ENCODE measurements at places on chromosomes 6 and 20.

- DNase-seq, result no peak
These were observed 218.2 kb downstream of the C6orf118 start for GRCh38 chr6:165091121-165091785.

DNA sequence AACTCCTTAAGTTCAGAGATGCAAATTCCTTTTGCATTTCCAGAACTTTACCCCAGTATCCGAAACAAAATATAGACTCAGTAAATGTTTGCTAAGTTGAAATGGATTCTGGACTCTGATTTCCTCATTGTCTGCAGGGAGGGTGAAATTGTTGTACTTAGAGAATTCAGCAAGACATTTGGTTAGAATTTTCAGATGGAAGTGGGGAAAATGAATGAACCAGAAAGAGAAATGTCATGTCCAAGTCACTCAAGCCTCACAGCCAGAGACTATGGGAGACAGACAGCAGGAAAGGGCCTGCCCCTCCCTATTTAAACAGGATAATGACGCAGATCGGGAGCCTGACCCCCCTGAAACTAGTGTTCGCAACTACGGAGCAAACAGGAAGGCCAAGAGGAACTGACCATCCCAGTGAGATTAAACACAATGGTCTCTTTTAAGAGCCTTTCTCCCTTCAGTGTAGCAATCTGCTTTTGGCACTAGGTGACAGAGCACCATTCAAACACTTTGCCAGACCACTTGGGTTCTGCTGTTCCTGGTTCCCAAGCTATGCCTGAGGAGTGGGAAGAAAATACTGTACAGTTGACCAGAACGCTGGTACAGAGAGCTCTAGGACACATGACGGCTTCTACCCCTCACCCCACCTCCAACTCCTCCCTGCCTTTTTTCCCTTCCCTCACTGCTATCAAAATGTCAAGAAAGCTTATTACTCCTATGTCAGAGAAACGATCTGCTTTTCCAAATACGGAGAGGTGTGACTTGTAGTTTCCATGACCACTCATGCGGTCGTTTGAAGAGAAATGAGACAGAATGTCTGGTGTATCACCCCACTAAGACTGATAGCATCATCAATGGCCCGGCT, 13.7 kb downstream of the NEDD9 start:
- no peak for DNase-seq

GRCh38 chr6:36651659-36652379, 26.7 kb upstream of the CDKN1A start:
- DNase-seq, result no peak

DNA sequence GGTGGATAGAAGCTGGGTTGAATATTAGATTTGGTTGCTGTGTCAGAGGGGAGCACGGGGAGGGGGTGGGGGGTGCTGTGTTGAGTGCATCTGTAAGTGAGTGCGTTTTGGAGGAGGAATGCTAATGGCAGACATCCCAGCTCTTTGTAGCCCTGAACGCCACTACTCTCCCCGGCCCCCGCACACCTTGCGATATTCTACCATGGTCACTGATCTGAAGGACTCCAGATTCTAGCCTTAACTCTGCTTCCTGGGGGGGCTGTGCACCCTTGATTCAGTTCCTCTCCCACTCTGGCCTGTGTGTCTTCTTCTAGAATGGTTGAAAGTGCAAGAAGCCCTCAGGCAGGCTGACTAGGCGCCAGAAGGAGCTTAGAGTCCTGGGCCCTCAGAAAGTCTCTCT, 7.1 kb downstream of the GLP1R start:
- no peak for DNase-seq

- no peak for DNase-seq
These were observed 204.2 kb upstream of the GMDS start for GRCh38 chr6:2449572-2449940.

Measured in tongue (tissue), 3 donors.